ENCODE measurements at places on chromosomes 3 and 15.

DNA sequence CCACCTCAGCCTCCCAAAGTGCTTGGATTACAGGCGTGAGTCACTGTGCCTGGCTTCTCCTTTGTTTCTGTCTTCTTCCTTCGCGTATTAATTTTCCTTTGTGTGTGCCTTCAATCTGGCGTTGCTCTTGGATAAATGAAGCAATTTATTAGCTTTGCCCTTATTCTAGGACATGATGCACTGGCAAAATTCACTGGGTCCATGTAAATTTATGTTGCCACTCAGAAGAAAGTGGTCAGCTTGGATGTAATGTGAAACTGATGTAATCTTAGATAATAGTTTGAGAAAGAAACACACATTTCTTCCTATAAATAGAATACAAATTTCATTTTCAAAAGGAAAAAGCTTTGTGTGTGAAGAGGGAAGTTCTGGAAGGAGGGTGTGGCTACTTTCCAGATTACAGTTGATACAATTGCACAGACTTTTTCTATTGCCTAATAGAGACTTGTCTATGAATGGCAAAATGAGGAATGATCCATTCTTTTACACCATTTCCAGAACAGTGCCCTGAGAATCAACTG, 23.3 kb upstream of the ATP1B3 start:
- no peak for DNase-seq

DNA sequence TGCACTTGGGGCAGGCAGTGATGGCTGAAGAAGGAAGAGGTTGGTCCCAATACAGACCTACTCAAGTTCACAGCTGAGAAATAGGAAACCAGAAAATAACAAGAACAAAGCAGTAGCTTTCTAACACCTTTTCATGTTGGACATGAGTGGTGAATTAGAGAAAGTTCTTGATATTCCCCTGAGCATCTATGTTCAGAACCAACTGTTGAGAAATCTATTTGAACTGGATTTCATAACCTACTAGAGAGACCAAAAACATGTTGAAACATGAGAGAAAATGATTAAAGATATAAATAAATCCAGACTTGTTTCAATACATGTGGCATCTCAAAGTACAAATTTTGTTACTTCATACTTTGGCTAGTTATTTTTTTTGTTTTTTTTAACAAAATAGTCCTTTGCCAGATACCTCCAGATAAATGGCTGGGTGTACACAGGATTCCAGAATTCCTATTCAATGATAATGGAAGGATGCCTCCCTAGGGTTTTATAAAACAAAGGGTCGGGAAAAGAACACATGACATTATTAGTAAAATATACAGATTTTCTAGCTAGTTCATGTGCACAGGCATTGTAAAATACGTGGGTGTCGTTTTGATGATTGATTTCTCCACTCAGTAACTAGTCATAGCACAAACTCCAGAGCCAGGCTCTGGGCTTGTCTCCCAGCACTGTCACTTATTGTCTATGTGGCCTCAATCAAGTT, 34.4 kb upstream of the TNFSF10 start:
- peak; percentile 69 for DNase-seq

- DNase-seq: no peak
Observed at GRCh38 chr15:98792117-98792516, 143.8 kb downstream of the IGF1R start.

DNA sequence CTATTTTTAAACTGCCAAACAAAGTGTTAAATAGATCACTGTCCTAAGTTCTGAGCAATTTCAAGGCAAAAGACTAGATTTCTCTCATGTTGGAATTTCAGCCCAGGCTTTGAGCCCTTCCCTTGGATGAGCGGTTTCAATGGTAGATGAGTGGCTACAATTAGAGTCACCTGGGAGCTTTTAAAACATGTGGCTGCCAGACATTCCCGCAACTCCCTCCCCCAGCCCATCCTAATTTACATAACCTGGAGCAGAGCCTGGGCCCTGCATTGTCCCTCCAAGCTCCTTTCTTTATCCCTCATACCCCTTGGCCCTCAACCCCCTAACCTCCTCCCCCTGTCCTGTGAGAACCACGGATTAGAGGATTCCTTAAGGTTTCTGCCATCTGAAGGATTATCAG, 357.5 kb upstream of the UMPS start:
- no peak for DNase-seq

- DNase-seq: no peak
Observed at GRCh38 chr3:194276768-194277103, 74.4 kb downstream of the CPN2 start.

GRCh38 chr15:87614704-87615103, 641.8 kb downstream of the NTRK3 start:
- DNase-seq: no peak
